ENCODE measurements at places on chromosomes 4 and X.

GRCh38 chr4:111849746-111850284, 295.4 kb upstream of the FAM241A start:
- DNase-seq: no peak

GRCh38 chr4:107734120-107734519, 14.1 kb upstream of the PAPSS1 start:
- DNase-seq: no peak

DNA sequence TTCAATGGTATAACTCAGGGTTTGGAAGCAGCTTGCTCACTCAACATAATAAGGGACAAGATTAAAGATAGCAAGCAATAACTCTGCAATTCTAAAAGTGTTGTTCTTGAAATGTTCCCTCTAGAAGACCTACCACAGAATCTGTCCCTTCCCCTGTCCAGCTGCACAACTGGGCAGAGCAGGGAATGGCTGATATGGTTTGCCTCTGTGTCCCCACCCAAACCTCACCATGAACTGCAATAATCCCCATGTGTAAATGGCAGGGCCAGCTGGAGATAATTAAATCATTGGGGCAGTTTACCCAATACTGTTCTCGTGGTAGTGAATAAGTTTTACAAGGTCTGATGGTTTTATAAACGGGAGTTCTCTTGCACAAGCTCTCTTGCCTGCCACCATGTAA, 19.1 kb downstream of the PRDM5 start:
- no peak for DNase-seq

DNA sequence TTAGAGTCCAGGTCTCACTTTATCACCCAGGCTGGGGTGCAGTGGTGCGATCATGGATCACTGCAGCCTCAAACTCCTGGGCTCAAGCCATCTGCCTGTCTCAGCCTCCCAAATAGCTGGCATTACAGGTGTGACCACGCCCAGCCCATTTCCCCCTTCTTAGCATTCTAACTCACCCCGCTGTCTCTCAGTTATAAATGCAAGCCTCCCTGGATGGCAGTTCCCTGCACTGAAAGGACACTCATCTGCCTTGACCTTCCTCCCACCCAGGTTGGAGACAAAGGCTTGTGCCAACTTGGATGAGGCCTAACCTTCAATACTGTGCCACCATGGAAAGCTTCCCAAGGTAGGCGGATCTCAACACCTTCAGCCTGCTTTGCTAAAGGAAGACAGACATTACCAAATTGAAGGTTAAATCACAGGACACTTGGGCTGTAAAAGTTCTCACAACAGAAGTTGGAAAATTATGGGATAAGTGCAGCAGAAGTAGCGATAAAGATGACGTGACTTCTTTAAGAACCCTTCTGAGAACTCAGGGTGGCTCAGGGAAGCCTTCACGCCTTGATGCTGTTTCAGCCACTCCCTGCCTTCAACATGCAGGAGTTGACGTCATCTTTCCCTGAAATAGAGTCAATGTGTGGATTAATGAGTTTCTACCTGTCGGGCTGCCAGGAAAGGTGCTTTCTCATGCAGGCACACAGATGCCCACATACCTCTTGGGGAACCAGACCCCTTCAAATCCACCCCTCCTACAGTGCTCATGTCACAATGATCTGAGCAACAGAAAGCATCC, 10.6 kb upstream of the GPM6B start:
- no peak for DNase-seq

- DNase-seq: no peak
Measured at GRCh38 chrX:81414630-81415029, 212.7 kb downstream of the SH3BGRL start.

GRCh38 chr4:81040012-81040659, 9.6 kb downstream of the BMP3 start:
- no peak for DNase-seq

GRCh38 chr4:91936311-91936710, 367.5 kb upstream of the GRID2 start:
- no peak for DNase-seq

- no peak for DNase-seq
Measured at GRCh38 chrX:850471-850916, 219.9 kb downstream of the SHOX start.

- DNase-seq: no peak
Measured at GRCh38 chr4:135277068-135277979, 1075.7 kb upstream of the PABPC4L start.

DNA sequence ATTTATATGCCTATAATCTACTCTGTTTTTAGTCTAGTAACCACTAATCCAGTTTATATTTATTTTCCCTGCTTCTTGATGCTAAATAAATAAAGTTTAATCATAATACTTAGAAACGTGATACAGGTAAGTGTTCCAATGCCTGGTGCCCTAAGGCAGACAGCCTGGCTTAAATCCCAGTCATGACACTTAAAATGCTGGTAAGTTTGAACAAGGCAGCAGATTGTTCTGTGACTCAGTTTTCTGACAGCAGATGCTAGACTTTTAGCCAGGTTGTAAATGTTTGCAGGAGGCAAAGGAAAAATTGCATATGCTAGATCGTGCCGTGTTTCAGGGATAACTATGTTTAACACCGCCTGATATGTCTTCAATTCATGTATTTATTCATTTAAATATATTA, 2661.6 kb downstream of the PCDH7 start:
- no peak for DNase-seq

DNA sequence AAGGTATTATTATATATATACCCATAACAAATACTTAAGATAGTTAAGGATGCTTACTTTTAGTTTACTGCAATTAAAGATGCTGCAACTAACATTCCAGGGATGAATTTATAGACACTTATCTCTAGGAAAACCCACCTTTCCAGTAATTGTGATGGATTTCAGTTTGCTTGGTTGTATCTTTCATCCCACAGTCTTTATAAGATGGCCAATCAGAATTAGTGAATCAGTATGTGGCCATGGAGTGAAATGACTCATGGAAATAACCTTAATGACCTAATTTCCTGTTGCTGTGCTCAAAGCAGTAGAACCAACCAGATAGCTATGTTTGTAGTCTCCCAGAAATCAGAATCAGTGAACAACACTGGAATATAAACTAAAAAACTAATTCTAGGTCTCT, 26.4 kb downstream of the MOSPD2 start:
- DNase-seq: no peak
